Progenitor cell of endocrine pancreas (in vitro differentiated cells): ENCODE measurements at places on chromosomes 2 and 18.
A peak's percentile ranks its signal among the peaks of the same experiment; 100 is the strongest.

DNA sequence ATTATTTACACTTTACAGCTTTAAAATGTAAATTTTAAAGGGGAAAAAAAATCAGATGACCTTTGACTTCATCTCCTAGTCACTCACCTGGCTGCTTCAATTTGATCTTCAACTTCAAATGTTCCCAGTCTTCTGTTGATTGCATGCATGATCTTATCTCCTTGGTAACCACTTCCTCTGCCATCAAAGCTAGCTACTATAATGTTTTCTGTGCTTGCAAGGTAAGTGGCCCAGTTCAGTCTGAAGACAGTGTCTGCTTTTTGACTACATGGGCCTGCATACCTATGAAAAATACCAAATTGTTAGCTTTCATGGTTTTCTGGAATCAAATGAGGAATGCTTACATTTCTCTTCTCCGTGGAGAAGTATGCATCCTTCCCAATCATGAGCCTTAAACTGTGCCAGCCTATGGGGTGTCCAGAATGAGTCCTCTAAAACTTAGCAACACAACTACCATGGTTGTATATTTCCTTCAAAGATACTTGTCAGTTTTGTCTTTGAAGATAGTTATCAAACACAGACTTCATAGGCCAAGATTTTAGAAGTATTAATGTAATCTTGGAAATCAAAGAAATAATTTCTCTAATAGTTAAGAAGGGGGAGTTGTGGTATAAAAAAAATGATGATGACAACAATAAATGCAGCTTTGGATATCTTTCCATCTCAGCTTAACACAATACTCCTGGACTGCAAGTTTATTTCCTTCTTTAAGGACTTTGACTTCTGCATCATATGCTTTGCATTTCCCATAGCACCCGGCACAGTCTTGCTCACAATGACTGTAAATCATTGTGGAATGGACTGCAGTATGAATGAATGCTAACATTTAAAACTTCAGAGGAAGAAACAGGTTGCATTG, 62.1 kb downstream of the DPP4 start:
- DNase-seq = no peak
- no peaks in the 10 kb centered on the region for H3K4me1 ChIP-seq
- no peak overlapping the region for H3K4me3 ChIP-seq

GRCh38 chr2:237026981-237027711, 58.5 kb upstream of the COPS8 start:
- peak; percentile 37 for DNase-seq
- no peaks in the 10 kb centered on the region for H3K4me1 ChIP-seq
- H3K36me3 ChIP-seq = no peaks in the 10 kb centered on the region
- no peak overlapping the region for H3K4me3 ChIP-seq
- peaks cover 14% of the 10 kb centered on the region for H3K27me3 ChIP-seq

DNA sequence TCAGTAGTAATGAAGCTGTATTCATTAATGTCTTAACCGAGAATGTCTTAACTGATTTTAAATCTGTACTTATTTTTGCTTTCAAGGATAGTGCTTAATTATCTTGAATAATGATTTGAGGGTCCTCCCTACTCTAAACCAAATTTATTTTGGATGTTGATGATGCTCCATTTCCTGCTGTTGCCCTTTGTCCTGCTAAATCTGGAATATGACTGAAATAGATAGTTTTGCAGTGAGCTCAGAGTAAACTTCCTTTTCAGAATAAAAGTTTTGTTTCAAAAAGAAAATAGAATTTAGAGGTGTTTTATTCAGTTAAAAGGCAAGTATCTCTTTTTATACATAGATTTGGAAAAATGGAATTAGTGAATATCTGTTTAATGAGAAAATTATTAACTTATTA, 8.1 kb downstream of the NBEAL1 start:
- H3K27ac ChIP-seq = no peak overlapping the region
- H3K4me3 ChIP-seq = no peak overlapping the region
- H3K4me1 ChIP-seq = peaks cover 16% of the 10 kb centered on the region
- H3K36me3 ChIP-seq = peaks cover 2% of the 10 kb centered on the region
- DNase-seq = no peak

DNA sequence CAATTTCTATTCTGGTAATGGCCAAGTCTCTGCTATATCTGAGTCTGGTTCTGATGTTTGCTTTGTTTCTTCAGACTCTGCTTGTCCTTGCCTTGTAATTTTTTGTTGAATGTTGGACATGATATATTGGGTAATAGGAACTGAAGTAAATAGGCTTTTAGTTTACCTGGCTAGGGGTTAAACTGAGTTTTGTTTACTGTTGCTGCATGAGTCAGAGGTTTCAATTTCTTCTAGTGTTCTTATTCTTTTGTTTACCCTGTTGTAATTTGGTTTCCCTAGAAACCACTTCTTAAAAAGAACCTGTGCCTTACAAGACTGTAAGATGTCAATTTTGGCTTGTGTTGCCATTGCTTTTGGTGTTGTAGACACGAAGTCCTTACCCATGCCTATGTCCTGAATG, 285.0 kb upstream of the KCNH7 start:
- H3K4me1 ChIP-seq = peaks cover 13% of the 10 kb centered on the region
- H3K4me3 ChIP-seq = no peak overlapping the region
- H3K27me3 ChIP-seq = no peaks in the 10 kb centered on the region
- no peak for DNase-seq

DNA sequence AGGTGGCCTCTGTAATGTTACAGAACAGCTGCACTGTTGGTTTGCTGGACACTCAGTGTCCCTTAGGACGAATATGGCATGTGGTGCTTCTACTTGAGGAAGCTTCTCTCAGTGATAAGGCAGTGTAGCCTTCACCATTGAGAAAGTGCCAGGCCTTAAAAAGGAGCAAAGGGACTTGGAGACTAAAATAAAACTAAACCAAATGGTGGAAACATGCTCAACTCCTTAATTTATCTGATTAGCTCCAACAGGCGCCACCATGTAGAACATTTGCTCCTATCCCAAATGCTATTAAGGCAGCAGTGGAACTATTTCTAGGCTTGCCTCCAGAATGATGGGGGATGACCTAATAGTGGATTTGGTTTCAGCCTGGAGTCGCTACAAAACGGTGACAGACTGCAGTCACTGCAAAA, 77.5 kb upstream of the MYL1 start:
- peaks cover 5% of the 10 kb centered on the region for H3K4me1 ChIP-seq
- no peaks in the 10 kb centered on the region for H3K27me3 ChIP-seq
- H3K4me3 ChIP-seq = no peak overlapping the region
- no peak overlapping the region for H3K27ac ChIP-seq
- no peaks in the 10 kb centered on the region for H3K36me3 ChIP-seq

DNA sequence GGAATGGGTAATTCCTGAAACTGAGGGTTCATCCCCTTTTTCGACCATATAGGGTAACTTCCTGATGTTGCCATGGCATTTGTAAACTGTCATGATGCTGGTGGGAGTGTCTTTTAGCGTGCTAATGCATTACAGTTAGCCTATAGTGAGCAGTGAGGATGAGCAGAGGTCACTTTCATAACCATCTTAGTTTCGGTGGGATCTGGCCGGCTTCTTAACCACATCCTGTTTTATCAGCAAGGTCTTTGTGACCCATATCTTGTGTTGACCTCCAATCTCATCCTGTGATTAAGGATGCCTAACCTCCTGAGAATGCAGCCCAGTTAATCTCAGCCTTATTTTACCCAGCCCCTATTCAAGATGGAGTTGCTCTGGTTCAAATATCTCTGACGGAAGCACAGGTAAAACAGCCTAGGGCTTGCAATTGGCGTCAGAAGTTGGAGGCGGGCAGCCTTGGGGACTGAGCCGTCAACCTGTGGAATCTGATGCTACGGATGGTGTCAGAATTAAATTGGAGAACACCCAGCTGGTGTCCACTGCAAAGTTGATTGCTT, 19.5 kb downstream of the RALBP1 start:
- peaks cover 13% of the 10 kb centered on the region for H3K36me3 ChIP-seq
- peaks cover 15% of the 10 kb centered on the region for H3K4me1 ChIP-seq
- no peaks in the 10 kb centered on the region for H3K27me3 ChIP-seq
- DNase-seq = no peak

GRCh38 chr2:20440001-20440560, 6.8 kb upstream of the RHOB start:
- DNase-seq = no peak
- peaks cover 3% of the 10 kb centered on the region for H3K27me3 ChIP-seq
- no peak overlapping the region for H3K4me3 ChIP-seq
- H3K36me3 ChIP-seq = no peaks in the 10 kb centered on the region

GRCh38 chr2:228131833-228132232, 49.7 kb downstream of the SPHKAP start:
- DNase-seq = no peak
- H3K27me3 ChIP-seq = no peaks in the 10 kb centered on the region
- H3K27ac ChIP-seq = no peak overlapping the region

DNA sequence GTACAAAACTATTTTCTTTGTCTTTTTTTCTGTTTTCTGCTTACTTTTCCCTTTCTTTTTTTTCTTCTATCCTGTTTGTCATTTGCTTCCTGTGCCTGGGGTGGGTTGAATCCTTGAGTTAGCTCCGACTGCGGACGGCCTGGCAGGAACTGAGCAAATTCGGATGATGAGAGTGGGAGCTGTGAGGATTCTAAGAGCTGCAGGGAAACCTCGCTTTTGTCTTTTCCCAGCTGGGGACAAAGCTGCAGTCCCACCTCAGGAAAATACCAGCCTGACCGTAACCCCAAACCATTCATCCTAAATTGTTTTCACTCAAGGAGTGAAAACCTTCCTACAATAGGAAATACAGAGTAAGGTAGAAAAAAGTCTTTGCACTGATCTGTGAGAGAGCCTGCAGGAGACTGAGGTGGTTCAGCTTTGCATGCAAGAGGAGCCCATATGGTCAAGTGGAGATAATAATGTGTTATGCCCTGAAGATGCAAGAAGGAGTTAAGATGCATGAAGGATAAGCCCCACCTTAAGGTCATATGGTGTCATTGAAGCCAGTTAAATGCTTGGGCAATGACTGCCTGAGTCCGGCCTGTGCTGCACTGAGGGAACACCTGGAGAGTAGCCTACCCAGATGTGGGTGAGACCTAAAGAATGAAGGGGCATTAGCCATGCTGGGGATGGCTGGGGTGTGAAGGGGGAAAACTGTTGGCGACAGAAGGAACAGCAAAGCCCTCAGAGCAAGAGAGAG, 31.7 kb upstream of the ARL4C start:
- peaks cover 7% of the 10 kb centered on the region for H3K27me3 ChIP-seq
- DNase-seq = no peak
- H3K4me1 ChIP-seq = no peaks in the 10 kb centered on the region
- no peak overlapping the region for H3K4me3 ChIP-seq

GRCh38 chr2:56014046-56014730, 90.6 kb upstream of the EFEMP1 start:
- no peaks in the 10 kb centered on the region for H3K27me3 ChIP-seq
- DNase-seq = no peak
- peaks cover 9% of the 10 kb centered on the region for H3K4me1 ChIP-seq
- no peak overlapping the region for H3K27ac ChIP-seq
- no peaks in the 10 kb centered on the region for H3K36me3 ChIP-seq
- H3K4me3 ChIP-seq = no peak overlapping the region

DNA sequence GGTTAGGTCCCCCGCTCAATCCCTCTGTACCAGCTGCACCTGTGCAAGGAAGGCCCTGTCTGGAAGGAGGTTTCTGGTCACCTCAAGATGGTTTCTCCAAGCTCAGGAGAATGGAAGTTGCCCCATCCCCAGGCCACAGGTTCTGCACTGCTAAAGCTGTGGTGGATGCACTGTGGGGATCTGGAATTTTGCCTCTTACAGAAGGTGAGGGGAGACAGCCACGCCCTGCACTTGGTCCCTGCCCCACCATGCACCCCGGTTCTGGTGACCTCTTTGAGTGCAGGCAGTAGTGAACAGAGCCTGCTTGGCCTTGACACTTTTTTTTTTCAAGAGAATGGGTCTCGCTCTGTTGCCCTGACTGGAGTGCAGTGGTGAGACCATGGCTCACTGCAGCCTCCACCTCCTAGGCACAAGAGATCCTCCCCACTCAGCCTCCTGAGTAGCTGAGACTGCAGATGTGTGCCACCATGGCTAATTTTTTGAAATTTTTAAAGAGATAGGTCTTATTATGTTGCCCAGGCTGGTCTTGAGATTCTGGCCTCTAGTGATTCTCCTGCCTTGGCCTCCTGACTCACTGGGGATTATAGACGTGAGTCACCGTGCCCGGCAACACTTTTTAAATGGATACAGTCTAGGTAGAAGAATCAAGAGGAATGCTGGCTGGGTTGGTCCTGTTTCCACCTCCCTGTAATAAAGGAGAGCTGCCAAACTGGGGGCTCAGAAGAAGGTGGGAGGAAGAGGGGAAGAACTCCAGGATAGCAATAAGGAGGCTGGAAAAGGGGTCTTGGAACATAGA, 5.8 kb upstream of the NT5DC4 start:
- no peak overlapping the region for H3K27ac ChIP-seq
- no peak overlapping the region for H3K4me3 ChIP-seq
- DNase-seq = no peak

- peaks cover 45% of the 10 kb centered on the region for H3K27me3 ChIP-seq
- H3K27ac ChIP-seq = no peak overlapping the region
- DNase-seq = no peak
- H3K4me3 ChIP-seq = no peak overlapping the region
- no peaks in the 10 kb centered on the region for H3K36me3 ChIP-seq
These were observed 19.8 kb upstream of the PLEK start for GRCh38 chr2:68345129-68345875.

DNA sequence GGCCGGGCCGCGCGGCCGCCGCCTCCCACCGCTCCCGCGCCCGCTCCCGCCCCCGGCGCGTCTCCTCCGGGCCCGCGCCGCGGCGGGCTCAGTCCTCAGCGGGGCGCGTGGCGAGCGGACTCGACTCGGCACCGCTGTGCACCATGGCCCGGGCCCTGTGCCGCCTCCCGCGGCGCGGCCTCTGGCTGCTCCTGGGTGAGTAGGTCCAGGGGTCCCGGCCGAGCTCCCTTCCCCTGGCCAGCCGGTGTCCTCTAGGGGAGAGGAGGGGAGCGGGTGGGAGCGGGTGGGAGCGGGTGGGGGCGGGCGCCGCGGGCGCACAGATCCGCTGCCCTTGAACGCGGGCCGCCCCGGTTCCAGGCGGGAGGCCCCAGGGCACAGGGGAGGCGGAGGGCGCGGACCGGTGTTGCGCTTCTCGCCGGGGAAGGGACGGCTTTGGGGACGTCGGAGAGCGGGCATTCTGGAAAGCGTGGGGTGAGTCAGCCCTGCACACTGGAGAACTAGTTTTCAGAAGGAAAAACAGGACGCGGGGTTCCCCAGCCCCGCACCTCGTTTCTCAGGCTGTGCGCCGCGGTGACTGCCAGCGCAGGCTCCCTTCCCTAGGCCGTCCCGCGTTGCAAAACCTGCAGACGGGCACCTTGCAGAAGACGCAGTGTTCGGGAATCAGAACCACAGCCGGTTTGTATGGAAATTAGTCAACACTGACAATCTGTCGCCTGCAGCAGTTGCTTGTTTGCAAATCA, at the start of gene RAMP1:
Gene RAMP1 (plus strand): TSS at position 91 of the 740 bp plus-strand sequence. CDS start 53 bp downstream, at position 144.
- DNase-seq = no peak
- H3K4me3 ChIP-seq = peak within 1 kb of the TSS; percentile 89

DNA sequence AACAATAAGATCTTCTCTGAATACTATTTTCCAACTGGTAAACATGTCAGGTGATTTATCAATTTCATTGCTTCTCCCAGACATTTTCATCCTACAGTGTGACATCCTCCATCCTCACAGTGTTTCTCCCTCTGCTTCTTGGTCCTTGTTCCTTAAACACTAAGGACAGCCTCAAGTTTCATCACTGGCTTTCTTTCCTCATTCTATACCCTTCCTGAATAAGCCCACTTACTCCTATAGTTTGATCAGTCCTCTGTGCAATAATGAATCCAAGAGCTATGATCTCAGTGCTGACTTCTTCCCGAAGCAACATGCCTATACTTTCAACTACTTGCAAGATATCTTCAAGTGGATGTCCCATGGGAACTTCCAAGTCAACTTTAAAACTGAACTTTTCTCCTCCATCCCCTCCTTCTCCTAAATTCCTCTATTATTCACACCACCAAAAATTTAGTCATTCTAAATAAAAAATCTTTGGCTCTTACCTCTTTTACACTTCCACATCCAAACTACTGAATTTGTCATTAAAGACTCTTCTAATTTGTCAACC, 87.6 kb downstream of the FAM228A start:
- no peaks in the 10 kb centered on the region for H3K27me3 ChIP-seq
- DNase-seq = no peak
- no peaks in the 10 kb centered on the region for H3K4me1 ChIP-seq
